ENCODE measurements at places on chromosomes 2 and 18.

- no peak for DNase-seq
Measured at GRCh38 chr2:179233626-179234430, 30.8 kb downstream of the SESTD1 start.

- DNase-seq = no peak
Measured at GRCh38 chr18:27656167-27656778, 471.2 kb upstream of the CHST9 start.

DNA sequence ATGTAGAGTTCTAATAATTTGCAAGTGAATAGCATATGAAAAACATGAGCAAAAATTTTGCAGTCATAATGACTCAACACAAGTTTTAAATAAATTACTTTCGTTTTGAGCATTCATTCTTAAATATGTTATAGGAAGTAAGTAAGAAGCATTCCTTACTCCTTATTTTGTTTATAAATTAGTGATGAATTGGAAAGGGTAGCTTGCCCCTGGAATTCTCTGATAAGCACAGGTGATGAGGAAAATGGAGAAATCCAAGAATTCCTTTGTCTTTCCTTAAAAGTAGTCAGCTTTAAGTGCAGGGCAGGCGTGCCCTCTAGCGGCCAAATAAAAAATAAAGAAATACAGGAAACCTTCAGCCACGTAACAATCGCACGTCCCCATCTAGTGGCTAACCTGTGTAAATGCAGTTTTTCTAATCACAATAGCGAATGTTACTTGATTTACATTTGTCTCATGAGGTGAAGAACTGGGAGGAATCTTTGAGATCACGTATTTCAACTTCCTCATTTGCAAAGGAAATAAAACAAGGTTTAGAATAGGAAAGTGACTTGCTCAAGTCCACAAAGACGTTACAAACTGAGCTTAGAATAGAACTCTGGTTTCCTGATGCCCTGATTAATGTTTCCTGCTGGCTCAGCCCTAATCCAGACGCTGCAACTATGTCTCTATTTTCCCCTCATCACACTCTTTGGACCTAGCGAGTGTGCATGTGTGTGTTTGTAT lies 47.2 kb upstream of the ZNG1B start:
- DNase-seq = no peak

DNA sequence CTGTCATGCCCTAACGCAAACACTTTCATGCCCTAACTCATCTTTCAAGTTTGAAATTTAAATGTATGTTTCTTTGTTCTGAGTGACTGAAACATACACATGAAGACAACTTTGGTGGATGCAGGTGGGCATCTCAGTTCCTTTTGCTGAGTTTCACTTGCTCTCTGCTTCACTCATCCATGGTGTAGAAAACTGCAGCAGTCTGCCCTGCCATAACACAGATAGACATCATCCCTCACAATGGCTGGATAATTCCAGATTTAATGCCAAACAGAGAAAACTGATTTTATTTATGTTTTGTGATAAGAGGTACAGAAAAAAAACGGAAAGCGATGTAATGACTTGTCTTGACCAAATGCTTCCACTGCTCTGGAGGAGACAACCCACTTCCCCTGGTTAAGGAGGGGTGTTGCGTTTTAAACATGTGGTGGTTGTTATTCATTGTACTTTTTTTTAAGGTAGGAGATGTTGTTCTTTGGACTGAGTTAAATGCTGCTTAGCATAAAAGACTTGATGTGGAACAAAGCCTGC lies 70.4 kb downstream of the RHBDD1 start:
- no peak for DNase-seq

GRCh38 chr2:202944408-202944807 lies 32.3 kb downstream of the CARF start:
- no peak for DNase-seq

DNA sequence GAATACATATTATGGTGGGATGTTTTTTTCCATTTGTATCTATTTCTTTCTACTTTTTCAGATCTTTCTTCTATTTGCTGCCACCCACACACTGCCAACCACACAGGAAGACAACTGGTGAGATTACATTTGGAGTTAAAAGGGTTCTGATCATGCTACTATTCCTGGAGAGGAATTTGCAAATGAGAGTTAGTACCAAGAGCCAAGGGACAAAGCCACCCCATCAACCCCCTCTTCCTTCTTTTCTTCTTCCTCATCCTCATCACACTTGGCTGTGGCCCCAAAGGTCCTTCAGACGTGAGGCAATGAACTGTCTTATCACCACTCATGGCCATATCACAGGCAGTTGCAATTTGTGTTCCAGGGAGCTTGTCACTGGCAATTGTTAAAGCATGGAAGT lies 215.6 kb upstream of the SLC14A2 start:
- no peak for DNase-seq

DNA sequence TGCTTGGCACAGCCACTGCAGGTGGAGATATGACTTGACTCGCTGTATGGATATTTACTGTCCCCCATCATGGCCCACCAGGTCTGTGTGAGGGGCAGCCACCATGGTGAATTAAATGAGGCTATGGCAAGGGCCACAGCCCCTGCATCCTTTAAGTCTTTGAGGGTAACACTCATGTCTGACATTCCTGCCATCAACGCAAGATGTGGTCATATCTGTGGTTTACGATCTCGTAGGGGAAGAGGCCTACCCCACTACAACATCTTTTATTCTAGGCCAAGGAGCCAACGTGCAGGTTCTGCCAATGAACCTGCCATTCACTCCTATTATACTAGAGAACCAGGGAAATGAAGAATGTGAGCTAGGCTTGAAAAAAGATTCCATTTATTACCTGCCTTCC lies 381.6 kb upstream of the ID2 start:
- no peak for DNase-seq

All from omental fat pad (tissue), 4 donors.